HCT116 (cell line): ENCODE measurements at places on chromosomes 11 and 22. TPM values are rescaled to one million over a fixed set of nuclear protein-coding genes. Genes with fewer than 3 reads are reported as not detected.

Gene MS4A4A
- total RNA-seq = 0.22 TPM

Gene EXPH5
- 18.3 TPM for total RNA-seq

GRCh38 chr11:117061256-117061655, 37.0 kb downstream of the SIK3 start:
- DNase-seq = no peak

Gene MMP27
- total RNA-seq = not detected

Gene POLDIP3
- 67.6 TPM for total RNA-seq

DNA sequence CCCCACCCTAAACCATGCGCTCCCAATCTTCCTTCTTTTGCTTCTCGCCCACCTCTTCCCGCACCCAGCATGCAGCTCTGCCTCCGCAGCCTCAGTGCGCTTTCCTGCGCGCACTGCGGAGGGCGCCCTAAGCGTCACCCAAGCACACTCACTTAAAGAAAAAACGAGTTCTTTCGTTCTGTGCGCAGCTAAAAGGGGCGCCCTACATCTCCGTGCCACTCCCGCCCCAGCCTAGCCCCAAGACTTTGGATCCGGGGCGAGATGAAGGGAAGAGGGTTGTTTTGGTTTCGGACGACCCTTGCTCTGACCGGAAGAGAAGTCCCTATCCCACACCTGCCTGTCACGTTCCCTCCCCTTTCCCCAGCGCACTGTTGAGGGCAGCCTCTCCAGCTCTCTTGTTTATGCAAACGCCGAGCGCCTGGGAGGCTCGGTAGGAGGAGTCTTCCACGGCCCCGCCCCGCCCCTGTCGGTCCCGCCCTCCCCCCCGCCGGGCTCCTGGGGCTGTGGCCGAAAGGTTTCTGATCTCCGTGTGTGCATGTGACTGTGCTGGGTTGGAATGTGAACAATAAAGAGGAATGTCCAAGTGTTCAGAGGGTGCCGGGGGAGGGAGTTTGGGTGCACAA, 5.3 kb downstream of the VSIG2 start:
- peak; percentile 82 for DNase-seq

Gene PANX2
- total RNA-seq = 8.0 TPM

- DNase-seq = no peak
These were observed 33.7 kb upstream of the CD5 start for GRCh38 chr11:61068581-61068980.

Gene MS4A4E
- not detected for total RNA-seq

Gene TRIM66
- total RNA-seq = 24.8 TPM

Gene UBXN1
- 94.2 TPM for total RNA-seq

GRCh38 chr22:44759001-44759400, 6.6 kb downstream of the ARHGAP8 start:
- DNase-seq = no peak
